ENCODE measurements at places on chromosomes 12 and 14.

DNA sequence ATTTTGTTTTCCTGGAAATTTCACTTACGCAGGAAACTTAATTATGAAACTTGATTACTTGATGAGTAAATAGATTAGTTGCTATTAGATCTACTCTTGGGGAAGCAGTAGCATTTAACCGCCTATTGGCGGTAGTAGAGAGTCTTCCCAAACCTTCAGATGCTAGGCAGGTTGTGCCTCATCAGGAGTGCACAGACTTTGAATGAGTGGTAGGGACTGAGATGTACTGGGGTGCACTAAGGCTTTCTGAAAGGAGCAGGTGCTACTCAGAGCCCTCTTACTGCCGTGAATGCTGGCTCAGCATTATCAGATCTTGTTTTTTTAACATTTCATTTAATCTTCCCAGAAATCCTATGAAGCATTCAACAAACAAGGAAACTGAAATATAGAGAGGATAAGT lies 7.7 kb downstream of the GATC start:
- DNase-seq: no peak

- peak; percentile 26 for DNase-seq
Measured at GRCh38 chr12:64452559-64453329, 824 bp downstream of the TBK1 start.

DNA sequence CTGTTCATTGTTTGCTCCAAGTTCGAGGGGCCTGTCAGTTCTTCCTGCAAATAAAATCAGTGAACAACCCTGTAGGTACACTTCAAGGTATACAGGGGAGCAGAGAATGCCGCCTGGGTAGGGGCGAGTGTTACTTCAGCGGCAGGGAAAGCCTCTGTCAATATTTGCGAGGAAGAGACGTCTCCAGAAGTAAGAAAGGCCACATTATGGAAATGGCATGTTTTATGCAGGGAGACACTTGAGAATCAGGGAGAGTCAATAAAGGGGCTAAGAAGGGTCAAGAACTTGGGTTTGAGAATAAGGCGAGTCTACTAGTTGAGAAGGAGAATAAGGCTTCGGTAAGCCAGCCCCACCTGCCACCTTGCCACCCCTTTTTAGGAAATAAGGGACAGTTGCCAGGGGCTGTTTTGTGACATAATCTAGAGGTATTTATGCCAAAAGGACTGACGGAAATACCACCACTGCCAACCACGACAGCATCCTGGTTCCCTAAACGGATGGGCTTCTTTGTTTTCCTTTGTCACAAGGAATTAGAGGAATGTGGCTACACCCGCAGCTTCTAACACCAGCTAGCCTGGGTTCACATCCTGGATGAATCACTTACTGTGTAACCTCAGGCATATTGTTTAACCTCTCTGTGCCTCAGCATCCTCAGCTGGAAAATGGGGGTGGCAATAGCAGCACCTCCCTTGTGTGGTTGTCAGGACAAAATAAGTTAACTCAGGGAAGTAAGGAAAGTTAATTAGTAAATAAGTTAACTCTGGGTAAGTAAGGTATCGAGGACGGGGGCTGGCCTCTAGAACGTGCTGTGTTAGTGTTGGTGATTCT lies 67.7 kb downstream of the EID3 start:
- DNase-seq: no peak

DNA sequence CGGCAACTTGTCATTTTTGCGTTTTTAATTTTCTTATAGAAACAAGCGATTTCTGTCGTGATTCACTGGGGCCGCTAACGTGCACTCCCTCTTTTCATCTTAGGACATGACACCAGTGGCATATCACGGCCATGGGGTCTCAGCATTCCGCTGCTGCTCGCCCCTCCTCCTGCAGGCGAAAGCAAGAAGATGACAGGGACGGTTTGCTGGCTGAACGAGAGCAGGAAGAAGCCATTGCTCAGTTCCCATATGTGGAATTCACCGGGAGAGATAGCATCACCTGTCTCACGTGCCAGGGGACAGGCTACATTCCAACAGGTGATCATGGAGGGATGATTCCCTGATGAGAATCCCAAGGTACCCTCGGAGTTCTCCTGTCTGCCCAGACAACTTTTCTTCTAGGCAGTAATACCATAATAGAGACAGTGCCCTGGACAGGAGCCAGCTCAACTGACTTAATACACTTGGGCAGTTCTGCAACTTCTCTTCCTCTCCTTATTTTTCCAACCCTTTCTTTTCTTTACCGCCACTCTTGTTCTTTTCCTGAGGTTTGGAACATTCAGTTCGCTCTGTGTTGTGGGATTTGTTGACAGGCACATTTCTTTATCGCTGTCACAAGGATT lies 821 bp downstream of the TMEM106C start:
- DNase-seq: no peak

- peak; percentile 20 for DNase-seq
Measured at GRCh38 chr14:64265222-64265621, 28.9 kb downstream of the ESR2 start.

GRCh38 chr14:103688906-103689902 lies 26.0 kb downstream of the XRCC3 start:
- no peak for DNase-seq

- no peak for DNase-seq
Measured at GRCh38 chr14:103735022-103735421, 19.4 kb downstream of the ZFYVE21 start.

- DNase-seq: no peak
Measured at GRCh38 chr14:45254771-45255170, 1.8 kb upstream of the MIS18BP1 start.

GRCh38 chr14:52873694-52874093 lies 77.2 kb downstream of the FERMT2 start:
- no peak for DNase-seq

DNA sequence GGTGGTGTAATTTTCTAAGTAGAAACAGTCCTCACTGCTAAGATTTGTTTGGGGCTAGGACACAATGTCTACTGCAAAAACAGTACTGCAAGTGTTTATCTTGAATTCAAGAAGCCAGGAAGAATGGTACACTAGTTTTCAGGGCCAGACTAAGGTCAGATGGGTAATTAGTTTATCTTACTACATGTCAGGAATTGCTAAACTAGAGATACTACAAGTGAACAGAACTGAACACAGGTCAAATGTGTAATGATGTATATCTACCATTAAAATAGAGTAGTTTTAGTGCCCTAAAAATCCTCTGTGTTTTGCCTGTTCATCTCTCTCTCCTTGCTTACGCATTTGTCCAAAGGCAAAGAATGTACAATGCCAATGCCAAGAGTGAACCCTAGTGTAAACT lies 2.3 kb upstream of the RPL41 start:
- DNase-seq: no peak

- no peak for DNase-seq
Measured at GRCh38 chr14:24694680-24695079, 60.7 kb upstream of the GZMB start.

DNA sequence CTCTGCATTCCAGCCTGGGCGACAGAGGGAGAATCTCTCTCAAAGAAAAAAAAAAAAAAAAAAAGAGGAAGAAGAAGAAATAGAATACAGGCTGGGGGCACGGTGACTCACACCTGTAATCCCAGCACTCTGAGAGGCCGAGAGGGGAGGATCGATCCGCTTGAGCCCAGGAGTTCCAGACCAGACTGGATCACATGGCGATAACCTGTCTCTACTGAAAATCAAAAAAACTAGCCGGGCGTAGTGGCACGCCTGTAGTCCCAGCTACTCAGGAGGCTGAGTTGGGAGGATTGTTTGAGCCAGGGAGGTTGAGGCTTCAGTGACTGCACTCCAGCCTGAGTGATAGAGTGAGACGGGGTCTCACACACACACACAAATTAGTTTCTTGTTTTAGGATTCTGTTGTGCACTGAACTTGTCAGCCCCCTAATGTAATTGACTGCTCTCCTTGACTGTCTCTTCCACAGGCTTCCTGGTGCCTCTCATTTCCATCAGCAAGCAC lies 963 bp upstream of the TINF2 start:
- DNase-seq: peak; percentile 44

- no peak for DNase-seq
Measured at GRCh38 chr14:68680541-68681051, 112.3 kb downstream of the ZFP36L1 start.

DNA sequence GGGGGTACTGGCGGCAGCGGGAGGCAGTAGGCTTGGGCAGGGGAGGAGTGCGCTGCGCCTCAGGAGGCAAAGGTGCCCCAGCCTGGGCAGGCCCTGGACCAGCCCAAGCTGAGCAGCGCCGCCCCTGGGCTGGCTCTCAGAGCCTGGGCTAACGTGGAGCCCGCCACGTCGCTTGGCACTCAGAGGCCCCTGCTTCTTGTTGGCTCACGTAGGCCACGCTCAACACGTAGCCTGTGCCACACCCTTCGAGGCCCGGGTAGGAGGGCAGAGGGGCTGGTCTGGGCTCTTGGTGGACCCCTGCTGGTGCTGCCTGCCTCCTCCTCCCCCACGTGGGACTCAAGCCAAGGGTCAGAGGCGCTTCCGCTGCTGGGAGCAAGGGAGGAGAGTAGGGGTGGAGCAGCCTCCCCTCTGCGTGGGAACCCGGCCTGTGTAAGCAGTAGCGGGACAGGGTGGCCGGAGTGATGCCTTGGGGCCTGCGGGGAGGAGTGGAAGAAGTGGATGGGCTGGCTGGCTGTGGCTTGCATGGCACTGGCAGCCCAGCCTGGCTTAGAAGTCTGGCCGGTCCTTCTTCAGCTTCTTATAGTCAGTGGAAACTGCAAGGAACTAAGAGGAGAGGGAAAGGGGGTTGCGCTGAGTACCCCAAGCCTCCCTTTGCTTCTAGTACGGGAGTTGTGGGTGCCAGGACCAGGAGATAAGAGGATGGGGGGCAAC lies 5.7 kb downstream of the SHMT2 start:
- no peak for DNase-seq

DNA sequence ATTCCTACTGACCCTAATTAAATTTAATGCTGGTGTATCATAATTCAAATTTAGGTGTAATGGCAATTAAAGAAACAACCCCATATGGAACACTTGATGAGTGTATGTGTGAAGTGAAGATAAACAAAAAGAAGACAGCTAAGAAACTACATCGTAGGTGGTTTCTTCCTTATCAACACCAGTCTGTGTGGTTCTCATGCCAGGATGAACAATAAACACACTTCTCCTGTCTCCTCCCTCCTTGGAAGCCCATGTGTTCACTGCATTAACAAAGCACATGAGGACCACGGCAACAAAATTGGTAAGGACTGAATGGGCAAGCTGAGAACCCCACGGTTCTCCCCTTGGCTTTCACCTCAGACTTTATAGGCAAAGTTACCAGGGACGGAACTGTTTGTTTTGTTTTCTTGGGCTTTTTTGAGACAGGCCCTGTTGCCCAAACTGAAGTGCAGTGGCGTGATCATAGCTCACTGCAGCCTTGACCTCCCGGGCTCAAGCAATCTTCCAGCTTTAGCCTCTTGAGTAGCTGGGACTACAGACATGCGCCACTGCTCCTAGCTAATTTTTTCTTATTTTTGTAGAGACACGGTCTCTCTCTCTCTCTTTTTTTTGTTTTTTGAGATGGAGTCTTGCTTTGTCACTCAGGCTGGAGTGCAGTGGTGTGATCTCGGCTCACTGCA lies 71.0 kb downstream of the TRAFD1 start:
- DNase-seq: no peak

DNA sequence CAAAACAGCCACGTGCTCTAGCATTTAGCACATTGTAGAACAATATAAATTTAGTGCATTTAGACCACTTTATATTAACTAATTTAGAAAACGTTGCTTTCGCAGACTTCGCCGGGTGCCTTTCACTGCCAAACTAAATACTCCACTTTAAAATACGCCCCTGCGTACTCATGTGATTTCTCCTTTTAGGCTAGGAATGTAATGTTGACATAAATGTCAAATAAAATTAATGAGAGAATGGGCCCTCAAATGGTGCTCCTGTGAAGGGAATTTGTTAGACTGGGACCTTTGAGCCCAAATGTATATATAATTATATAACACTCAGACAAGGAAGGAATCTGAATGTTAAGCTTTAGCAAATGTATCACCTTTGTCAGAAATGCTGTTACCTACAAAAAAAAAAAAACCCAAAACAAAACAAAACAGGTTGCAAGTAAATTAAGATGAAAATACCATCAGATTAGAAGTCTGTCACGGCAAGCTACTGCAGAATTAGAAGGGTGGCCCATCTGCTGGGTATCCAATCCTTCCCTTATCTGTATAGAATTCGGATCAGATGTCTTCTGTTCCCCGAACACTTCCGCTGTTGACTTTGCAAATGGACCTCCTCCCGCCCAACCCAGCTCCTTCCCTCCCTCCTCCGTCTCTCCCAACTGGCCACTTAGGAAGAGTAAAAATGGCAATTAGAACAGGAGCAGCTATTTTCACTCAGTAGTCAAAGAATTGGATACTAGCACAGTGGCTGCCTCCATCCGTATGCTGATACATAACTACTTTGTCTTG lies 159.3 kb upstream of the FOXN3 start:
- DNase-seq: no peak

GRCh38 chr12:52826611-52827498 lies 7.3 kb downstream of the KRT79 start:
- no peak for DNase-seq

DNA sequence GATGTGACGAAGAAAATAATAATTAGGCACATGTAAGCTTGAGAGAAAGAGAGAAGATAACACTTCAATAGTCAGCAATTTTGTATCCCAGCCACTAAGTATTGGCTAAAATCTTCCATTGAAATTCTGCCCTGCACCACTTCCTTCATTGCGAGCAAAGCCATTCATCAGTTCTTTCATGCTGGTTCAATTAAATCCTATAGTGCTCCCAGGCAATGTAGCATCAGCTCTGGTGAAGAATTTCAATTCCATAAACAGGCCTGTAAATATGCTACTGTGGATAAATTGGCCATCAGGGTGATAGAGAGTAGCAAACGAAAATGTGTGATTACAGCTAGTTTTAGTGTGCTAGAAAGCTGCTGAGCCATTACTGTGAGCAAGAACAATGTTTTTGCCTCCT lies 24.7 kb downstream of the RPL10L start:
- no peak for DNase-seq

- no peak for DNase-seq
Measured at GRCh38 chr12:114851981-114852380, 168.0 kb upstream of the TBX3 start.

- DNase-seq: no peak
Measured at GRCh38 chr14:32300136-32300535, 29.0 kb upstream of the AKAP6 start.

DNA sequence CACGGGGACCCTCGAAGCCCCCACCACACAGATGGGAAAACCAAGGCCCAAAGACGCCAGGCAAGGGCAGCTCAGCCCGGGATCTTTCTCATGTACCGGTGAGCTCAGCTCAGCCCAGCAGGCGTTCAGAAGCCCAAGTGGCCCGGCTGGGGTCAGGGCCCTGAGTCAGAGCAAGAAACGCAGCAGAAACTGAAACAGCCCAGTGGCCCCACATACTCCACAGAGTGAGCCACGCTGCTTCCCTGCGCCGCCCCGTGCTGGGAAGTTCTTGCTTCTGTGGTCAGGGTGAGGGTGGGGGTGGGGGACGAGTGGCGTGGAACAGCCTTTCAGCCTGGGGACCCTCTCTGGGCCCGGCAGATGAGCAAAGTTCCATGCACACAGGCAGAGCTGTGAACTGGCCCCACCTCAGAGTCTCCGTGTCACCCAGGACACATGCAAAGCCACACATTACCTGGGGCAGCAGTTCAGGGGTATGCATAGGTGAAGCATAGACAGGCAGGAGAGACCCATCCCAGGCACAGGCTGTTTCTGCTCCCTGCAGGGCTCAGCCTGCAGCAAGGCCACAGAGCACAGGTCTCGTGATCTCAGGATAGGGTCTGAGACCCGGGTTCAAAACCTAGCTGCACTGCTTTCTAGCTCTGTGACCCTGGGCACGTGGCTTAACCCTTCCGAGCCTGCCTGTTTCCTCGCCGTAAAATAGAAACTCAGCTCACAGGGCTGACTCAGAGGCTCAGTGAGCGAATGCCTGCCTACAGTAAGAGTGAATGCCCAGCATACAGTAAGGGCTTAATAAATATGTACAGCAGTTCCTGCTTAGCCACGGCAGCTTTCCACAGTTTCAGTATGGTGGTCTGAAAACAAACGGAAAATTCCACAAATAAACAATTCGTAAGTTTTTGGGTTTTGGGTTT lies 21.6 kb downstream of the NCOR2 start:
- DNase-seq: peak; percentile 53
